ENCODE measurements at places on chromosomes 2 and 18.
A peak's percentile ranks its signal among the peaks of the same experiment; 100 is the strongest.

- DNase-seq, result no peak
These were observed 27.7 kb downstream of the NFATC1 start for GRCh38 chr18:79423211-79424007.

GRCh38 chr2:201644001-201644400 is 698 bp upstream of the TMEM237 start:
- peak; percentile 4 for DNase-seq

DNA sequence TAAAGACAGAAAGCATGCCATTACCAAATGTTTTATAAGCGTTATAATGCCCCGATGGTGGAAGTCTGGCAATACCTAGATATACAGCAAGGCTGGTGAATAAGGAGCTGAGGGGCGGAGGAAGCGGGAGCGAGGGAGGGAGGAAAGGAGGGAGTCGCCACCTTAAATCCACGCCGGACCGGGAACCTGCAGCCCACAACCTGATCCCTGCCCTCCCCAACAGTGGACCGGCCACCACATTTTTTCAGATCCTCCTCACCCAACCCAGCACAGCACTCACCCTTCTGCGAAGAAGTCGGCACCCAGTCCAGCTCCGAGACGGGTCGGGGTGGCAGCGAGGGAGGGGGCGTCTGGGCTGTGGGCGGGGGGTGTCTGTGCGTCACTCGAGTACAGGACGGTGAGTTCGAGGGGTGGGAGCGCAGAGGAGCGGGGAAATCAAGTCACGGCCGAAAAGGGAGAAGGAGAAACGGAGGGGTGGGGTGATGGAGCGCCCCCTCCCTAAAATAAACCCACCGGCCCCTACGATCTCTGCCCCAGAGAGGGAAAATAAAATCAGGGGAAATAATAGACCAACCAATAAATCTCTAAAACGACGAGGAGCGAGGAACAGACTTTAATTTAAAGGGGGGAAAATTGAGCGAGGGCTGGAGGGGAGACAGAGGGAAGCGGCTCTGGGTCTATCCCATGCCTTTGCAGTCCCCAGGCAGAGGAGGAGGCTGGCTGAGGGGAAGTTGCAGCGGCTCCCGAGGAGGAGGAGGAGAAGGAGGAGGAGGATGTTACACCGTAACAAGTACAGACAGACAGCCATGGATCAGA is 96.5 kb upstream of the SERTAD2 start:
- no peak for DNase-seq

DNA sequence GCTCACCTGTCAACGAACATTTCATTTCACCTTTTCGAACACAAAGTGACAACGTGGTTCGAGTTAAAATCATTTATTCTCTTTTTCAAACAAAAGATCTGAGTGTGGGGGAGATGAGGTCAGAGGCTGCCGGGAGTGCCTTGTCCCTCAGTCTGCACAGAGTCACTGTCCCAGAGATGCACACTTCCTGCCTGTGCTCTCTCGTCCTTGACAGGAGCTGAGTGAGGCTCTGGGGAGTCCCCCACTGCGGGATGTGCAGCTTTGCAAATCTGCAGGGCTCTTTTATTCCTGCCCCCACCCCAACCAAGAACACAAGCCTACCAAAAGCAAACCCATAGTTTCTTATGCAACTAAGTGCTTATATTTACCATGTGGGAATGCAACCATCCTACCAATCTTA is 497.8 kb downstream of the EIPR1 start:
- no peak for DNase-seq

- peak; percentile 24 for DNase-seq
These were observed 24.5 kb downstream of the UGP2 start for GRCh38 chr2:63866009-63866709.
